ENCODE measurements at places on chromosomes 12 and 14.
A peak's percentile ranks its signal among the peaks of the same experiment; 100 is the strongest.

- DNase-seq = no peak
These were observed 114.4 kb downstream of the PRICKLE1 start for GRCh38 chr12:42475106-42475505.

DNA sequence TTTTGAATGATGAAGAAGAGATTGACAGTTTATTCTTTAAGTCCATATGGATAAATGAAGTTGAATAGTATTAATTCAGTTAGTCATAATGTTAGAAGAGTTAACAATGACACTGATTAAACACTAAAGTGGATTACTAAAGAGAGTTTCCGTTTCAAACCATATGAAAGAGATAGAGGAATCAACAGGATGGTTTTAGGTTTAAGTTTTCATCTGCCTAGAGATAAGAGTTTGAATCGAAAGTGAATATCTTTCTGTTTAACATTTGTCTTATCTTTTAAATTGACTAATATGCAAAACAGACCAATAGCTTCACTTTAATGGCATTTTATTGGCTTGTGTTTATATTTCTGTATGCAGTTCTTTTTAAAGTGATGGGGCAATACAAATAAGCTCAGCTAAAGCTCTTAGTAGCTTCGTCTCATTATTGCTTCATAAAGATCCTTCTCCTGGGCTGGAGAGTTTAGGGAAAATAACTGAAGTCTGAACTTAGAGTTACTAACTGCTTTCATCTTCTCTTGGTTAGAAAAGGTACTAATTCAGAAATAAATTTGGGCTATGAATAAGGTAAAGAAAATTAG lies 66.0 kb downstream of the MIPOL1 start:
- no peak for DNase-seq

DNA sequence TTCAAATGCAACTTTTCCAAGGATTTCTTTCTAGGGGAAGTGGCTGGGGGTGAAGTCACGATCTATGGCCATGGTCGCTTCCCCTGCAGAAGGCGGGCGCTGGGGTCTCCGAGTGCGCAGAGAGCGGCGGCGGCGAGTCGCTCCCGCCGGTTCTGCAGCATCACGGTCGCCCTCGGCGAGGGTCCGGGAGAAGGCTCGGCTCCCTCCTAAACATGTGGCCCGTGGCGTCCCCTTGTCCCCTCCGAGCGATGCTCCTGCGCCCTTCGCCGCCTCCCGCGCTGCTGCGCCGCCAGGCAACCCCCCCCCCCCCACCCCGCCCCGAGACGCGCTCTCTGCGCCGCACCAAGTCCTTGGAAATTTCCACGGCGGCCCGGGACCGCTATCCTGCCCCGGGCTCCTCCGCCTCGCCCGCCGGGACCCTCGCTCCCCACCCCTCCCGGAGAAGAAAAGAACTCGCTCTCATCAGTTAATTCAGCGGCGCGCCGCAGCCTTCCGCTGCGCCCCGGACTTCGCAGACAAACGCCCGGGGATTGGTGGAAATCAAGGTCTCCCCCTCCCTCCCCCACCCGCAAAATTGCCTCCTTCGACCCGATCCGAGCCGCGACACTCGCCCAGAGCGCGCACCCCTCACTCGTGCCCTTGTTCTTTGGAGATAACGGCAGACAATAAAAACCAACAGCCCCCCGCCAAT lies at the start of gene ST8SIA1:
TSS of gene ST8SIA1 (minus strand) at position 298 of the 691 bp plus-strand sequence. CDS start 475 bp downstream, outside the sequence.
- peak; percentile 49 for DNase-seq

GRCh38 chr12:53603804-53604203 lies 22.4 kb downstream of the ATF7 start:
- peak; percentile 38 for DNase-seq

GRCh38 chr12:122872815-122873361 lies 23.0 kb downstream of the VPS37B start:
- no peak for DNase-seq

DNA sequence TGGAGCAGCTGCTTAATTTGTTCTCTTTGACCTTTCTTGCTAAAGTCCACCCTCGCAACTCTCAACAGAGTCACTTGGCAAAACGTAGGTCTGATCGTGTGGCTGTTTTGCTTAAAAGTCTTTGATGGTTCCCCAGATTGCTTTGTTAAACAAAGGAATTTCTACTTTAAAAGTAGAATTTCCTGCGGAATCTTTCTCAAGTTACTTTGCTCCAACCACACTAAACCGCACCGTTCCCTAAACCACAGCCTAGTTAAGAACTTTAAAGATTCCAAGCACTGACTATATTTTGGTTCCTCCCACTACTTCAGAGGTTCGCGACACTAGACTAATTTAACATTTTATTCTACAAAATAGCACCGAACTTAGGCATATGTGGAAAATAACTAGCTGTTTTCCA lies 114.8 kb upstream of the FGD4 start:
- DNase-seq = no peak

- no peak for DNase-seq
These were observed 1465.4 kb upstream of the FLRT2 start for GRCh38 chr14:84064316-84065125.

DNA sequence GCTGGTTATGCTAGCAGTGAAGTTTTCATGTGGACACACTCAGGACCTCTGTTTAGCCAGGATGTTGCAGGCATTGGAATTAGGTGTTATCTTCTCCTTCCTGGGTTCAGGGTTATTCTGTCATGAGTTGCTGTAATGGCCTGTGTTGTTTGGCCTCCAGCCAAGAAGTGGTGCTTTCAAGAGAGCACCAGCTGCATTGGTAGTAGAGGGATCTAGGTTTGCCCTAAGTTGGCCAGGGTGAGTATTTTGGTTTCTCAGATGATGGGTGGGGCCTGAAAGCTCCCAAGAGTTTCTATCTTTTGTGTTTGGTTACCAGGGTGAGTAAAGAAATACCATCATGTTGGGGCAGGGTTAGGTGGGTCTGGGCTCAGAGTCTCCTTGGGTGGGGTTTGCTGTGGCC lies 2.7 kb upstream of the GZMH start:
- no peak for DNase-seq

DNA sequence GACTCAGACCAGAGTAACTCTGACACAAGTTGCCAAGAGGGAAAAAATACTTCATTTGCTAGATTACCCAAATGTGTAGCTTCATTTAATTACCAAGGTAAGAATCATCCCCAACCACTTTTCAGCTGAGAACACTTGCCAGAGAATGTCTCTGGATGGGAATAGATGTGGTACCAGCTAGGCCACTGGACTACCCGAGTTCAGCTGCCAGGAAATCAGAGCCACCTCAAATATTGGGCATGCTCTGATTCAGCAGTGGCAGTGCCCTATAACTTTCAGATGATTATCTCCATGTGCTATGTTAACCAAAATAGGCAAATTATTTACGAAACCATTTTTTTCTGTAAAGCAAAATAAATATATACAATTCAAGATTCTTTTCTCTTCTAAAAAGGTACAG lies 80.7 kb downstream of the SLC38A1 start:
- no peak for DNase-seq

GRCh38 chr12:7542813-7543212 lies 39.2 kb upstream of the CD163 start:
- no peak for DNase-seq

DNA sequence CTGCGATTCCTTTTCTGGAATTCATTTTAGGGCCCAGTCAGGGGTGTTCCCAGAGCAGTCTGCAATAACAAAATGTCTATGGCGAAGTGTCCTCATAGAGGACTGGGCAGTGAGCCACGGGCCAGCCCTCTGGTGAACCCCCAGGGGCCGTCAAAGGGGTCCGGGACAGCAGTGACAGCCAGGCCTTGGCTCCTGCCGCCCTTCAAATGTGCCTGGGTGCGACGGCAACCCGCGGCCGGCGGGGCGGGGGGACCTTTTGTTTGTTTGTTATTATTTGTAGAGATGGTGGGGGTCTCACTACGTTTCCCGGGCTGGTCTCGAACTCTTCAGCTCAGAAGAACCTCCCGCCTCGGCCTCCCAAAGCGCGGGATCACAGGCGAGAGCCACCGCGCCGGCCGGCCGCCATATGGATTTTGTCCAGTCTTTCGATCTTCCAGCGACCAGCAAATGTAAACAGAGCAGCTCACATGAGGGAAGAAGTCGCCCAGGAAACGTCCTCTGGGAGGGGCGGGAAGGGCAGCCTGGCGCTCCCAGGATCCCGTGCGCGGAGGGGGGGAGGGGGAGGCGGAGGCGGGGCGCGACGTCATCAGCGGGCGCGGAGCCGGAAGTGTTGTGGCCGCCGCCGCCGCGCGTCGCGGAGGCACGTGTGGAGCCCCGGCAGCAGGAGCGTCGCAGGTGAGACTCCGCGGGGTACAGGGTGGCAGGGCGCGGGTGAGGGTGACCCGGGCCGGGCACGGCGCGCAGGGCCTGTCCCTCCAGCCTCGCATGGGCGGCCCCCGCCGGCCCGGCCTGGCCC lies at the start of gene TRMT61A:
TSS of gene TRMT61A (plus strand) at position 610 of the 796 bp plus-strand sequence. CDS start 783 bp downstream, outside the sequence.
- DNase-seq = peak; percentile 87

DNA sequence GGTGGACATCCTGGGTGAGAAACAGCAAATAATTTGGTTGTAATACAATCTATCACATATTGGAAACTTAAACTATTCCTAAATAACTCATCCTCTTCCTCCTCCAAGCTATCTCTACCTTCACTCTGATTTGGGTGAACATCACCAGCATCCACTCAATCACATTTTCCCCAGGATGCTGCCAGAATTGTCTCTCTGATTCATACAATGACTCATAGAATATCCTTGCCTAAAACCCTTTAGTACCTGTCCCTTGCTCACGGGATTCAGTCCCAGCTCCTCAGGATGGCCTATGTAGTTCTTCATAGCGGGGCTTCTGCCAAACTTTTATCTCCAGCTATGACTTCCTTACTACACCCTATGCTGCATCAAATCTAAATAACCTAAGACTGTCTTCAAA lies 146.8 kb downstream of the EMP1 start:
- DNase-seq = no peak

DNA sequence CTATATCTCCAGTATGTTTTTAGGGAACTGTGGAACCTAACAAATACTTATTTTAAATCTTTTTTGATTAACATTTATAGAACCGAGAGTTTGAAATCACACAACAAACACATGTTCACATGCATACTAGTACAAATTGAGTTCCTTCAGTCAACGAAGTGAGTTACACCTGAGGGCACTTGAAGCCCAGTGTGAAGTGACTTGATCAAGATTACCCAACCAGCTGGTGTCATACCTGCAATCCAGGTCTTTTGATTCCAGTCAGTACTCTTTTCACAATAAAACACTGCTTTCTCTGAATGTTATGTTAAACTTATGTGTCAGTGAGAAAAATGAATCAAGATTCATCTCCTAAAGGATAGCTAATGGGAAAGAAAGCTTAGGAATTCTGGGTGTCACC lies 35.2 kb downstream of the VRK1 start:
- DNase-seq = no peak

DNA sequence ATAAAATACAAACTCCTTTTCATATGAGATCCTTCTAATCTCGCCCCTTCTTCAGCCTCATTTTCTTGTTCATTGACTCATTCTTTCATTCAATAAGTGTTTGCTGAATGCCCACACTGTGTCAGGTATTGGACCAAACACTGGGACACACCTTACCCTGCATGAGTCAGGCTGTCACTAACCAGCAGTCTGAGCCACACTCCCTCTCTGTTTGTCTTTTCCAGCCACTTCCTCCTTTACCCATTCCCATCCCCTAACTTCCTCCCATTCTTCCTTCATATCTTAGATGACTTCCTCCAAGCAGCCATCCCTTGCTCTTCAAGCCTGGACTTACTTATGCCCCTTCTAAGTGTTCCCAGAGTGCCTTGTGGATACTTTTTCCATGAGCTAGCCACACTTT lies 27.0 kb upstream of the HIF1A start:
- no peak for DNase-seq

DNA sequence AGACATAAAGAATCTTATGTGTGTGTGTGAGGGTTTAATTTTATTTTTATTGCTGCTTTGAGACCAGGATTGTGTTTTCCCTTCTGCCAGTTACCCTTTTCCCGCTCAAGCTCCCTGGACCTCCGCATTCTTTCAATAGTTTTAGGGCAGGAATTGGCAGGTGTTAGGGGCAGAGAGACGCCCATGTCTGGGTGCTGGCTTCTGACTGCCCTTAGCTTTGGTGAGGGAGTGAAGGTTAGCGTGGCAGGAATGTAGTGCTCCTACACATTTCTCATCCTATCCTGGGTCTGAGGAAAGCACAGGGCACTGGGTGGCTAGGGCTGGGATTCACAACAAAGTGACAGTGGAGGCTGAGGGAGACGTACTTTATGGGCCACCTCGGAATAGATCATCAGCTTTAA lies 428.1 kb downstream of the ZFP36L1 start:
- DNase-seq = no peak

- no peak for DNase-seq
These were observed 208.4 kb downstream of the PPM1H start for GRCh38 chr12:62726471-62726980.

DNA sequence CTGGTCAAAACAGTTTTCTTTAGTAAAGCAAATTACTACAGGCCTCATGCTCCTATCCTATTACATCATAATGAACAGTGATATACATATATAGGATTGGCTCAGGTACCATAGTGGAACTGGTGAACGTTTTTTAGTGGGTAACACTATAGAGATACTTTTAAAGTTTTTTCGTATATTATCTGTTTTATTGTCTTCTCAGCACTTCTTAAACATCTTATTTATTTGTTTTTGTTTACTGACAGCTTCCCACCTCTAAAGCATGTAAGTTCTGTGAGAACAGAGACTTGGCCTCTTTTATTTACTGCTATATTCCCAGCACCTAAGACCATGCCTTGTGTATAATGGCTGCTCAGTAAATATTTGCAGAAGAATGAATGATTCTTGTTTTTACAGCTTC lies 81.1 kb upstream of the PSMA6 start:
- DNase-seq = no peak

GRCh38 chr12:75161488-75161887 lies 48.2 kb downstream of the KCNC2 start:
- DNase-seq = no peak

- DNase-seq = no peak
These were observed 85.0 kb downstream of the ATF7IP start for GRCh38 chr12:14450479-14450878.

DNA sequence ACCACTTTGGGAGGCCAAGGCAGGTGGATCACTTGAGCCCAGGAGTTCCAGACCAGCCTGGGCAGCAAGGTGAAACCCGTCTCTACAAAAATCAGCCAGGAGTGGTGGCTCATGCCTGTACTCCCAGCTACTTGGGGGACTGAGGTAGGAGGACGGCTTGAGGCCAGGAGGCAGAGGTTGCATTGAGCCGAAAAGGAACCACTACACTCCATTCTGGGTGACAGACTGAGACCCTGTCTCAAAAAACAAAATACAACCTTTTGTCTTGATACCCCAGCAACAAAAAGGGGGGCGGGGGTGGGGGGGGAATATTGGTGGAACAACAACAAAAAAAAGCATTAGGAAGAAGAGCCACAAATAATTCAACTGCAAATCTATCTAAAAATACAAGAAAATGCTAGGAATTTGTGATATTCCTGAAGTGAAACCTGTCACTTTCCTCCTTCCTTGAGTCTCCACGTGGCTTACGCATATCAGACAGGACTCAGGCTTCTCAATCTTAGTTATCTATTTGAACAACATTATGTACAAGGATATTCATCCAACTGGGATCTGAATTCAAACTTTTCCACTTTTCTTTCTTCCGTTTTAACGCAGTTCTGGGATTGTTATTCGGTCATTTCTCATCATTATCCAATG lies 1.3 kb downstream of the R3HDM2 start:
- DNase-seq = no peak

DNA sequence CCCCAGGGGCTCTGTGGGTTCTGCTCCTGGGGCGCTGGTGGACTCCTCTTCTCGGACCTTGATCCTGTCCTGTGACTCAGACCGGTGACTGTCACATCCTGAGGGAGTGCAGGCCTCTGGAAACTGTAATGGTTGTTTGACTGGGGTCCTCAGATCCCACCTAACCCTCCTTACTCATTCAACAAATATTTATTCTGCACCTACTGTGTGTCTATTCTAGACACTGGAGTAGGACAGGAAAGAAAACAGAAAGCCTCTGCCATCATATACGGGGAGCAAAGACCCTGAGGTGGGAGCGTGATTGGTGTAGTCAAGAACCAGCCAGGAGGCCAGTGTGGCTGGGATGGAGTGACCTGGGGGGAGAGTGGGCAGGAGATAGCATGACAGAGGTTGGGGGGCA lies 47.6 kb downstream of the ESRRB start:
- DNase-seq = no peak

All from hippocampal formation (tissue), 2 donors.